ENCODE measurements at places on chromosomes 11 and 22. TPM values are rescaled to one million over a fixed set of nuclear protein-coding genes. Genes with fewer than 3 reads are reported as not detected.

ACTN3 gene
- 0.06 TPM for total RNA-seq

CECR2 gene
- total RNA-seq, result 0.10 TPM

SLC2A11 gene
- 10.4 TPM for total RNA-seq

OR8B8 gene
- total RNA-seq, result not detected

CYB5R2 gene
- total RNA-seq, result 4.8 TPM

TPBGL gene
- 0.09 TPM for total RNA-seq

C11orf52 gene
- 0.09 TPM for total RNA-seq

USP2 gene
- total RNA-seq, result 0.77 TPM

MMP12 gene
- total RNA-seq, result 0.06 TPM

SLC25A18 gene
- total RNA-seq, result 0.76 TPM
